ENCODE measurements at places on chromosomes 5 and 9.

DNA sequence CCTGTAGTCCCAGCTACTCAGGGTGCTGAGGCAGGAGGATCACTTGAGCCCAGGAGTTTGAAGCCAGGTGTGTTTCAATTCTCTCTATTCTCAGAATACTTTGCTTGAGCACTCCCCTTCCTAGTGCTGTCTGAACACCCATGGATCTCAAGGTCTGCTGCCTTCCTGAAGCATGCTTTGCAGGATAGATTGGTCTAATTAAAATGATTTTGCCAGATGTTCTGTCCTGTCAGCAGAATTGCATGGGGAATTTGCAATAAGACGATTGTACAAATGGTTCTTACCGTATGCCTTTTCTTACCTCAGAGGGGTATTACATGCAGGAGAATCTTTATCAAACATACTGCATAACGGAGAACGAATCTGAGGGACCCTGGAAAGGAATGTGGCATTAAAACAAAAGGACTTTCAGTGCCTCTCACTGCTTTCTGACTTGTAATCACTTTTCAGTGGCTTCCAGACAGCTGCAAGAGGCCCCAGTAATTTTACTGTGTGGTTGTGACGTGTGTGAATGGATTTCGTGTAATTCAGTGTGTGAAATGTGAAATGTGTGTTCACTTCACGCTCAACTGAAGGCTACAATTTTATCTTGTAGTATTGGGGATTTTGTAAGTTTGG is 587.2 kb upstream of the SEMA6A start:
- no peak for DNase-seq

DNA sequence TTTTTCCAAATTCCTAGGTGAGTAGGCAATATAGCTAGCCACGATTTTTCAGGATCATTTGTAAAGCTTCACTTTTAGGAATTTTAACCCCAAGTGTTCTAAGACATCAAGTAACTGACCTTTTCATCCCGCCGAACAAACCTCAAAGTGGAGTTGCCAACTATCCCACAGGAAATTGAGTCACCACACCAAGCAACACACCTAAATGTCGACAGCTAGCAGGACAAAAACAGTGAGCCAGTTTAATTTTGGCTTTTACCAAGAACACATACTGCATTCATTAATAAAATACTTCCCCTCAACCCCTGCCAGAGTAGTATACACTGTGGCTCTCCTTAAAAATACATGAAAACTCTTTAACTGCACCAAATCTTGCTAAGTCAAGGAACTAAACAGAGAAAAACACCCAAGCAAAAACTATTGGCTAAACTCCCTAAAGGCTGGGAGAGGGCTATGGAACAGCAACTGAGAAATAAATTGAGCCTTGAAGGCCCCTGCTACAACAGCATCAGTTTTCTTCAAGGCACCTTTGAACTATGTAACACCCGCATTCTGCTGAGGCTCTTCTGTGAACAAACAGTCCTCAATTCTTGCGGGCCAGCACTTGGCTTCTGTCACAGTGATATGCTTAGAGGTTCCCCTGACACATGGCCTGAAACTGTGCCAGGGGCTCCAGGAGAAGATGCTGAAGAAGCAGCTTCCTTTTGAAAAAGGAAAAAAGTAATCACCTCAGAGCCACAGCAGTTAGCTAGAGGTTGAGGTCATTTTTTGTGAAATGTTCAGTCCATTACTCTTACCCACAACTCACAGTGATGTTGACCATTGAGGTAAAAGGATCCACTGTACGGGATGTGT is 459.6 kb downstream of the RAB3C start:
- no peak for DNase-seq

- no peak for DNase-seq
Observed at GRCh38 chr5:38722918-38723317, 122.9 kb upstream of the OSMR start.

GRCh38 chr9:14824481-14824880 is 85.7 kb downstream of the FREM1 start:
- no peak for DNase-seq

DNA sequence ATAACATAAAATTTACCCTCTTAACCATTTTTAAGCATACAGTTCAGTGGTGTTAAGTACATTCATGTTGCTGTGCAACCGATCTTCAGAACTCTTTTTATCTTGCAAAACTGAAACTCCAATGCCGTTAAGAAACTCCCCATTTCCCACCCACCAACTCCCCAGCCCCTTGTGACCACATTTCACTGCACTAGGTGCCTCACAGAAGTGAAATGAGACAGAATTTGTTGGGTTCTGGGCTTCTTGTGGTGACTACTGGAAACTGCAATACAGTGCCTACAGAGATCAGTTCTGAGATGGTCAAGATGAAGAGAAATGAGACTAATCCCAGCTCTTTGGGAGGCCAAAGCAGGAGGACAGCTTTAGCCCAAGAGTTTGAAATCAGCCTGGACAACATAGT is 202.1 kb upstream of the SLC30A5 start:
- DNase-seq: no peak

DNA sequence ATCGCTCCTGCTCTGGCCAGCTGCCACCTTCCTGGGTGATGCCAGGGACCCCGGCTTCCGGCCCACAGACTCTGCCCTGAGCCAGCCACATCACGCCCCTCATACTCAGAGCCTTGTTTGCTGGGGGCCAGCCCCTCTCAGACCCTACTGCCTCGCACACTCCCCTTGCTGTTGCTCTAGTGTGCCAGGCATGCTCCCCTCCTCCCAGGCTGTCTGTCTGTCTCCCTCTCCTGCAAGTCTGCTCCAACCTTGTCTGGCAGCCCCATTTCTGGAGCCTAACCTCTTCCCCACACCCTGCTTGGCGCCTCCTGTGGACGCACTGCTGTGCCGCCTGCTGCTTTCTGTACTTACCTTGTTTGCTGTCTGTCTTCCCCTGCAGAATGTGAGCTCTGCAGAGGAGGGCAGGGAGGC is 184.7 kb downstream of the HSPA4 start:
- DNase-seq: no peak

- no peak for DNase-seq
Observed at GRCh38 chr5:174303035-174303434, 257.5 kb downstream of the NSG2 start.

DNA sequence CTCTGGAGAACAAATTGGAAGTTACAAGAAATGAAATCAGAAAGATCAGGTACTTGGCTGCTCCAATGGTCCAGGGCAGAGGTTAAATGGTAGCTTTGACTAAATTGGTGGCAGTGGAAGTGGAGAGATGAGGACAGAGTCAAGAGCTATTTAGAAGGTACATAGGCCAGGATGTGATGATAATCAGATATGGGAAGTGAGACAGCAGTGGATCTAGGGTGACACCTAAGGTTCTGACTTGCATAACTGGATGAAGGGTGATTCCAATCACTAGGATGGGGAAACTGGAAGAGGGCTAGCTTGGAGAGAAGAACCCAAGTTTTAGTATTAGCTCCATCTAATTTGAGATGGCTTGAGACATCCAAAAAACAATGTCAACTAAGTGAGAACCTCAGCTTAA is 24.0 kb upstream of the NDUFB6 start:
- DNase-seq: no peak

DNA sequence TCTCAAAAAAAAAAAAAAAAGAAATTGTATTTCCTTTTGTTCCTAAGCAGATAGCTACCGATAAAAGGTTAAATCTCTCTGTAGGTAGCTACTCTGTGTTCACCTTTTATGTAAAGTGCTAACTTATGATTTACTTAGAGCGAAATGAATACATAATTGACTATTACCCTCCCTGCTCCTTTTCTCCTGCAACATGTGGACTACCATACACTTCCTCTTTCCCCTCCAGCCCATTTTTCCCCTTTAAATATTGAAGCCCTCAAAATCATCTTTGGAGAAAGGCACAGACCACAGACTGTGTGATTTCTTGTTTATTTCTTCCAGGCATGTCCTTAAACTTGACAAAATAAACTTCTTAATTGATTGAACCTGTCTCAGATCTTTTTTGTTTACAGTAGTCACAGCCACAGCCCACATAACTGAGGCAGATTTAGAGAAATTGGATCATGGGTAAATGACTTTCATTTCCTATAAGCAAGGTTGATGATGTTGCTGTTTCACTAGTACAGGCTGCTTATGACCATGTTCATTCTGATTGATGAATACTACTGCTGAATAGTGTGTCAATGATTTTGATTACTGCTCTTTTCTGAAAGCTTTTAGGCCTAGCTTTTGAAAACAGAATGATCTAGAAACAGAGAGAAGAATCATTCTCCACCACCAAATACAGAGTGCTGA is 59.2 kb downstream of the PHAX start:
- no peak for DNase-seq
